Muscle of leg (tissue), 16 donors: ENCODE measurements at places on chromosomes 5 and 9.

- DNase-seq, result peak; percentile 12
Measured at GRCh38 chr5:90055831-90056328, 353.7 kb downstream of the CETN3 start.

- no peak for DNase-seq
Measured at GRCh38 chr9:128080206-128080605, 12.2 kb downstream of the SLC25A25 start.

DNA sequence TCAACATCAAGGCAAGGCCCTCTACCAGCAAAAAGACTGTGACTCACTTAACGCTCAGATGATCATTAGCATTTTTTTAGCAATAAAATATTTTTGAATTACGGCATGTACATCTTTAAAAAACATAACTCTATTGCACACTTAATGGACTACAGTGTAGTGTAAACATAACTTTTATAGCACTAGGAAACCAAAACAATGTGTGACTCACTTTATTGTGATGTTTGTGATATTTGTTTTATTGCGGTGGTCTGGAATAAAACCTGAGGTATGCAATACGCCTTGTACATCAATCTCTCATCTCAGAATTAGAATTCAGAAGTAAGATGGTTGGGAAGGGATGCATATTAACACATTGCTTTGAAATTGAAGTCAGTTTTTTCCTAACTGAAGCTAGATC is 106.9 kb upstream of the PTCH1 start:
- DNase-seq, result no peak

DNA sequence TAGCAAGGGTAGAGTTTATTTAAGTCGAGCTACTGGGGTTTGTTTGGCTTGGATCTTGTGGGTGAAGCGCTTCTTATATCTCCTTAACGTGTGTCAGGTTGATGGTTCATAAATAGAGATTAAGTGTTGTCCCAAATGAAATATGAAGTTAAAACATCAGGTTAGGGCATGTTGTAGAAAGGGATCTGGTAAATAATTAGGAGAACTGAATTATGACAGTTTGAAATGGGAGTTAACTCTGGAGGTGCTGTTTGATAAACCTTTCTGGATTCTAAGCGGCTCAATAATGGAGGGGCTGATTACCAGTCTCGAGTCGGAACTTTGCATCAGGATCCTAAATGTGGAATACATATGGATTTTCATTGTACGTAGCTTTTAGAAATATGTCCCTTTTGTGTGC is 717.0 kb upstream of the WWC1 start:
- DNase-seq, result no peak

GRCh38 chr9:129701549-129701948 is 36.1 kb downstream of the PRRX2 start:
- DNase-seq, result no peak

DNA sequence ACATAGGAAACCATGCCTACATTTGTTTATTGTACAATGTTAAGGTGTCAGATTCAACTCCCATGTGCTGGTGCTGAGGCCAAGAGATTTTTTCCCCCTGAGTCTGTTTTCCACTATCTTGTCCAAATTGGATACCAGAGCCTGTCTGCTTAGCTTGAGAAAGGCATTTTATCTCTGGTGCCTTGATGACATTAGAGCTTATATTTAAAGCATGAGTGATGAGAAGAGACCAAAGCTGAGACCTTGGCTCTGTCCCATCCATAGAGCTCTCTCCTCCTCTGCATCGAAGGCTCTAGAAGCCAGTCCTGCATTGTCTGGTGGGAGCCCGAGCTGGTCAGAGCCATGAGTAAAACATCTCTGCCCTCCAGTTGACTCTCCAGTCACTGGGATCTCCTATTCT is 10.4 kb upstream of the PPP2CA start:
- peak; percentile 75 for DNase-seq

- DNase-seq, result peak; percentile 85
Measured at GRCh38 chr9:101028346-101029314, at the start of gene PLPPR1. Gene PLPPR1, plus strand, starts transcription at chr9:101028727.

- DNase-seq, result no peak
Measured at GRCh38 chr5:93890657-93891056, 149.3 kb upstream of the POU5F2 start.
